Brain microvascular endothelial cell (primary cell): ENCODE measurements at places on chromosomes 7 and 10.

DNA sequence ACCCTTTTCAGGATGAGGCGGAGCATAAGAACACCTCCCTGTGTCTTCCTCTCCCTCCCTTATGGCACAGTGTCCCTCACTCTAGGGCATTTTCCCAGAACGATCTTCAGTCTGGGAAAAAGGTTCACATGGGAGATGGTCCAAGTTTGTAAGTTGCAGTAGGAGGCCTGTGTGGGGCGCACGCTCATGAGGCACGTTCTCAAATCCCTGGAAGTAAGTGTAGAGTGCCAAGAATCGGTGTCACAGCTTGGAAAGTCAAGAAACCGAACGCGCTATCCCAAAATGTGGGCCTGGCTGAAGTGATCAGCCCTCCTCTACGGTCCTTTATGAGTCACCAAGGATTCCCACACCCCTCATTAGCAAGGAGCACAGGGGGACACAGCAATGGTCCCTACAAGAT, 23.9 kb upstream of the SMARCD3 start:
- no peak for DNase-seq

- no peak for DNase-seq
Measured at GRCh38 chr10:102421757-102422512, 1.3 kb downstream of the FBXL15 start.

DNA sequence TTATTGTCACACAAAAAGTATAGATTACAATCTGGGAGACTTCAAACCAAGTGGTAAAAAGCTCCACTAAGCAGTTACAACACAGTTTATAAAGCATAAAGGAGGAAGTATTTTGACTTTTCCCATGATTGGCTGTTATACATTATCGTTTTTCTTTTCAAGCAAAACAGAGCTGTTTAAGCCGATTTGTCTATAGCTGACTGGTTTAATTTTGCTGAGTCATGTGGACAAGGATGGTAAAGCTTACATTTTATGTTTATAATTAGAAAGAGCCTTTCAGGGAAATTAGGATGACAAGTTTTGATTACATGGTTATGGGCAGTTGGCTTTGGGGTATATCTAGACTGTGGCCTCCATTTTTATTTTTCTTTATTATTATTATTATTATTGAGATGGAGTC, 152.5 kb upstream of the STK17A start:
- DNase-seq, result no peak

- no peak for DNase-seq
Measured at GRCh38 chr10:88322324-88323063, 260.6 kb downstream of the RNLS start.

DNA sequence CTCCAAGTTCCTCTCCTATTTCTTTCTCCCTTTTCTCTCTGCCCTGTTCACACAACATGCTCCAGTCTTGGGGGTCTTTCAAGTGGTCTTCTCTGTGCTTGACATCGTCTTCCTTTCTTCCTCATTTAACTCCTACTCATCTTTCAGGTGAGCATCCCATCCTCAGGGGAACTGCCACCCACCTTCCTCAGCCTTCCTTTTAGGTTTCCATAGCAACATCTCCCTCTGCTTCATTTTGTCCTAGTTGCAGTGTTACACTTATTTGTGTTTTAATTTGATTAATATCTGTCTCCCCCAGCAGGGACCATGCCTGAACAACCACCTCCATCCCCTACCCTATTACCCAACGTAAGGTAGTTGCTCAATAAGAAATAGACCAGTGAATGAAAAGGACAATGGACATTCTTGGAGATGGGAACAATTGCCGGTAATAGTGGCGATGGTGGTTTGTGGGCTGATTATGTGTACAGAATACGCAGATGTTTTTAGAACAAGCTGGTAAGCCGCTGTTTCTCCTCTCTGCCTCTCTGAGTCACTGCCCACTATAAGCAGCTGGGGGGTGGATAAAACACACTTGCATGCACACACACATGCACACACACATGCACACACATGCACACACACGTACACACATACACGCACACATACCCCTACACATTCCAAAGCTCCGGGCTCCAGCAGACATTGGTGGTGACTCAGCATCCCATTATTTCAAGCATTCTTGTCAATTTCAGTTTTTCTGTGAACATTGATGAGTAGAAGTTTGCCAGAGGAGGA, 251.6 kb downstream of the GATA3 start:
- no peak for DNase-seq
